CD4-positive, alpha-beta T cell treated with Interleukin-4 for 4 hours (primary cell): ENCODE measurements at places on chromosomes 6 and 20.
A peak's percentile ranks its signal among the peaks of the same experiment; 100 is the strongest.

- DNase-seq, result no peak
Observed at GRCh38 chr6:142702501-142703460, 242.2 kb downstream of the HIVEP2 start.

DNA sequence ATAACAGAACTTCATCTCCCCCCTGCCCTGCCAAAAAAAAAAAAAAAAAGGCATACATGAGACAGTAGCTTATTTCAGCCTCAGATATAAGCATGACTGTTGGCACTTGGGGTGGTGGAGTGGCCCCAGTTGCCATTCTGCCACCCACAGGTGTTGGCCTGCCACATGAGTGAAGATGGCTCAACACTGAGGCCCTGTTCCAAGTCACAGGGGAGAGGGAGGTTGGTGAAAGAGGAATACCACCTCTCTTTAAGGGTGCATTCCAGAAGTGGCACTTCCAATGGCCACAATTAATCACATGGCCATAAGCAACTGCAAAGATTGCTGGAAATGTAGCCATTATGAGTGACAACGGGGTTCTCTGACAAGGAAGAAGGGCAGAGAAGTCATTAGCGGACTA lies 61.9 kb upstream of the JARID2 start:
- no peak for DNase-seq

- DNase-seq, result peak; percentile 35
Observed at GRCh38 chr6:26472549-26473290, 15.0 kb downstream of the BTN2A1 start.

GRCh38 chr6:121694389-121694788 lies 258.9 kb downstream of the GJA1 start:
- no peak for DNase-seq

GRCh38 chr6:13998356-13998755 lies 73.6 kb downstream of the RNF182 start:
- DNase-seq, result no peak

DNA sequence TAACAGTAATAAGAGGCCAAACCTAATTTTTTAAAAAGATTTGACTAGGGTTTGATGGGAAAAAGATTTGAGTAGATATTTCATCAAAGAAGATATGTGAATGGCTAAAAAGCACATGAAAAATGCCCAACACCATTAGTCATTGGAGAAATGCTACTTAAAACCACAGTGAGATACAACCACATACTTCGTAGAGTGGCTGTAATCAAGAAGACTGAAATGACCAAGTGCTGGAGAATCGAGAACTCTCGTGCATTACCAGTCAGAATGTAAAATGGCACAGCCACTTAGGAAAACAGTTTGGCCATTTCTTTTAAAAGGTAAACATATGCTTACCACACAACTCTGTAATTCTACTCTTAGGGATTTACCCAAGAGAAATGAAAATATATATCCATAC lies 175.5 kb downstream of the EYA2 start:
- DNase-seq, result no peak

- no peak for DNase-seq
Observed at GRCh38 chr20:47765691-47766594, 19.3 kb downstream of the SULF2 start.

DNA sequence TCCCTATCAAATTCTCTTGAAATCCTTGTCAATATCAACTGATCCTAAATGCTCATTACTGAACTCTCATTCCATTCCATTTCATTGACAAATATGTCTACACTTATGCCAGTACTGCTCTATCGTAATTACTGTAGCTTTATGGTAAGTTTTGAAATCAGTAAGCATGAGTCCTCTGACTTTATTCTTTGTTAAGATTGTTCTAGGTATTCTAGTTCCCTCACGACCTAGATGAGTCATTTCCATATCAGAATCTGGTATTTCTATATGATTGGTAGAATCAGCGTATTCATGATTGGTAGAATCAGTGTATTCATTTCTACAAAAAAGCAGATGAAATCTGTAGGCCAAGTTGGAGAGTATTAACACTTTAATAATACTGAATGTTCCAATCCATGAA lies 318.6 kb upstream of the RUNX2 start:
- DNase-seq, result no peak

DNA sequence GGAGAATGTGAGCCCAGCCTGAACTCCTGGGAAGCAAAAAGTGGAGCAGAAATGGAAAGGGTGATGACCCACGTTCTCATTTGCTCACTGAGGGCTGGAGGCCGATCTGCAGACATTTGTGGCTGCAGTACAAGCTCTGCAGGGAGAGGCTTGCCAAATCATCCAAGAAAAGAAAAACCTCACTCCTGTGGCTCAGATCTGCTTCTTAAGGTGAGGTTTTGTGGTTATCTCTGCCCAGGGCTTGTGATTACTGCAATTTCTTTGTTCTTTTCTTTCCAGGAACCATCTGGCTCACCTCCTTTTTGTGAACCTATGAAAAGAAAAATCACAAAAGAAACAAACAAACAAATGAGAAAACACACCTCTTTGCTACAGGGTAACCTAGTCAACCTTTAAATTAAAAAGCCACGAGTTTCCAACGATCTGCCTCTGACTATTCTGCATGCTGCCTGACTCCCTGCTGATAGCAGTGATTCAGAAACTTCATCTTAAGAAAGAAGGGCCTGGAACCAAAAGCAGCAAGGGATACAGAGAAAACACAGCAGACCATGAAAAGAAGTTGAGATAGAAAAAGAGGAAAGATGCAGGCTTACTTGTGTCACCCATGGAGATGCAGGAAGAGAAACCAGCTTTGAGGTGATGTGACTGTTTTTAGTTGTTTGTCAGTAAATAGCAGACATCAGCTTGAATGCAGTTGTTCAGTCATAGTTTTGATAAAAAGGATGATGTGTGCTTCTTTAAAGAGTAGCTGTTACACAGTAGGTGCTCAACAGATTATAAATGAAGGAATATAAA lies 165.1 kb downstream of the LMBRD1 start:
- DNase-seq, result no peak

DNA sequence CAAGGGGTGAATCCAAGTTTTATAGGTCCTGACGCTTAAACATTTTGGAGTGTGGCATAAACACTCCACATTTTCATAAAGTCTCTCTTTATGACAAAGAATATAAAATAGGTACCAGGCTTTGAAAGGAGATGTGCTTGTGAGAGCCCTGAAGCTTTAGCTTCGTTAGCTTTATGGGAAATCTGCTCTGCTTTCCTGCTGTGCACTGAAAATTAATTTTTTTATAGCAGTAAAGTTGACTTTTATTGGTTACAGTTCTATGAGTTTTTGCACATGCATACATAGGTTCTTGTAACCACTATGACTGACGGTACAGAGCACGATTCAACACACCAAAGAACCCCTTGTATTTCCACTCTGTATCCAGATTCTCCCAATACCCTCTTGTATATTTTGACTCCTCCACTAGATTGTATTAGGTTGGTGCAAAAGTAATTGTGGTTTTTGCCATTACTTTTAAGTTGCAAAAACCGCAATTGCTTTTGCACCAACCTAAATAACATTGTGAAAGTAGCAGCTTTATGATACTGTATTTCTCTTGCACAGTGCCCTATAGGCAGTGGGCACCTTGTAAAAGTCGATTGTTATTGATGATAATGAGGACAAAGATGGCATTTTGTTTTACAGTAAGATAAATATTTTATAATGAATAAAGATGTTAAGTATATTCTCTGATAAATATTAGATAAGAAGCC lies 145.2 kb upstream of the AKIRIN2 start:
- no peak for DNase-seq

GRCh38 chr6:125952764-125953501 lies 3.6 kb upstream of the HINT3 start:
- no peak for DNase-seq

DNA sequence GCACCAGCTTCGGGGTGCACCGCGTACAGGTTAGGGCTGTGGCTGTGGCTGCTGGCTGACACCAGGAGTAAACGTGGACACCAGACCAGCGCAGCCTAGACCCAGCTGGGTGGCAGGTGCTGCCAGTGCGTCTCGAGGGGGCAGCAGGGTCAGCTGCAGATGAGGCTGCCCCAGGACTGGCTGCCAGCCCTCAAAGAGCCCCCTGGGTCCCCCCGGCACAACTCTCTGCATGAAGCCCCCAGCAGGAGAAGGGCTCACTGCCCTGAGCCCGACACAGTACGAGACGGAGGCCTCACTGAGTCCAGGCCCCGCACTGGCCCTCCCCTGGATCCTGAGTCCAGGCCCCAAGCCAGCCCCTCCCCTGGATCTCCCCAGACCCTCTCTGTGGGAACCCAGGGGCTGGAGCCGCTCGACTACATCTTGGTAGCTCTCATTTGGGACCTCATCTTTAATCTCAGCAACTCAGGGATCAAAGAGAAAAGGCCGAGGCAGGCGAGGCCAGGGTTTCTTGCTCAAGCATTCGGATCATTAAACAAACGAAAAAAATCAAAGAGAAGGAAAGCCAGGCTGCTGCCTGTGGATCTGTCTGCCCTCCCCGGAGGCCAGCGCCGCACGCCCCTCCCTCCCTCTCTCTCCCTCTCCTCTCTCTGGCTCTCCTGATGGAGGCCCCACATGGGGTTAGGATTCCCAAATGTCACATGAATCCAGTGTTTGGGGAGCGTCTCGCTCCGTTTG lies 7.0 kb upstream of the NKAIN4 start:
- no peak for DNase-seq

DNA sequence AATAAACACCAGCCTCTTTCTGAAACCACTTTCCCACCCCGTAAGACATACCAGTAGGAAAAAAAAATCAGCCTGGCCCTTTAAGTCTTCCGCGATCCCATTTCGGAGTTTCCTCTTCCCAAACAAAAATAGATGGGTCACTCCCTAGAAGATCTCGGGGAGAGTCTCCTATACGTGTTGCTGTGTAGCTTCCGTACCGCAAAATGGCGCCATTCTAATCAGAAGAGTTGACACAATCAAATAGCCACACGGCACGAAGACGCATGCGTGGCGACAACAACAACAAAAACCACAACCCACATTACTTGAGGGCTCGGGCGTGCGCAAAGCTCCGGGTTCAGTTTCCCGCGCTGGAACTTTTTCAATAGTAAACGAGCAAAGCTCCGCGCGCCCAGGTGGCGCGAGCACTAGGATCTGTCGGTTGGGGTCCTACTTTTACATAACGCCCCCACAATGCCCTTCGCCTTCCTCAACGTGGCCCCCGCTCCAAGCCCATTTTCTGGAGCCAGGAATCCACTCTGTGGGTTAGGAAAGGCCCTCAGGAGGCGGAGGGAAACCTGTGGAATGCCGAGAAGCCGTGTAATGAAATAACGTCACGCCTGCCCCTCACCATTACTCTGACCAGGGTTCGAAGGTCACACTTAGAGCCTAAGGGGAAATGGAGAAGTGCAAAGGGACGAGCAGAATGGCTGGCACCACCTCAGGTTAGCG lies at the start of gene GPANK1:
TSS of gene GPANK1 (minus strand) at position 208 of the 711 bp plus-strand sequence. CDS start 519 bp downstream, outside the sequence.
- DNase-seq, result peak; percentile 93

GRCh38 chr6:28803337-28803709 lies 120.5 kb downstream of the TRIM27 start:
- DNase-seq, result no peak

DNA sequence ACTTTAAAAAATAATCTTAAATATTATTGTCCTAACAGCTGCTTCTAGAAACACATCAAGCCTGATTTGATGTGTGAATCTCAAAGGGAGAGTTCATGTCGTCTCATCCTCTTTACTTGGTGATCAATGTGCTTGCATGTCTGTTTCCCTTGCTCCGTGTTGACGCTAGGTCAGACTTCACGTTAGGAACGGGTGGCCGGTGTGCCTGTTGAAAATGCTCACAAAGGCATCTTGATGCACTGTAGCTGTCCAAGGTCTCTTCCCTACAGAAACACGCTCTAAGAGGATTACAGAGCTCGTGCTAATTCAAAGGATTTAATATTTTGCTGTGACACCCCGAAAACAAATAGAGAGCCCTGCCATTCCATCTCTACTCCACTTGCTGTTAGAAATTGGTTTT lies 84.6 kb downstream of the ID4 start:
- no peak for DNase-seq

GRCh38 chr20:63950701-63951397 lies 5.4 kb downstream of the UCKL1 start:
- no peak for DNase-seq

- DNase-seq, result no peak
Observed at GRCh38 chr20:41007481-41007880, 21.1 kb upstream of the TOP1 start.

DNA sequence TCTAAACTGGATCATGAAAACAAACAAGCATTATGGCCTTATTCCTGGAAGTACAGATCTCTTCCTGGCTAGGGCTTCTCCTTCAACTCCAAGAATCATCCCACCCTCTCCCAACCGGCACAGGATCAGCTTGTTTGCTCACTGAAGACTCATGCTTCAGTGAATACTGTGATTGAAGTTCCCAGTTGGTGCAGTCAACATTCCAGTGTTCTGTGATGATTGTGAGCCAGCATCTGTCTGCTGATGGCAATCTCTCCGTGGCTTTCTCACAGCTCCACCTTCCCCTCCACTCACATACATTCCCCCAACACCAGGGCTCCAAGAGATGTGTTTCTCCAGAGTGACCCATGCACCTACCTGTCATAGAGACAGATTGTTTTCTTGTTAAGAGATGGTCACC lies 421.3 kb upstream of the BTBD3 start:
- no peak for DNase-seq

- DNase-seq, result peak; percentile 26
Observed at GRCh38 chr20:3813848-3814581, 6.3 kb upstream of the AP5S1 start.

DNA sequence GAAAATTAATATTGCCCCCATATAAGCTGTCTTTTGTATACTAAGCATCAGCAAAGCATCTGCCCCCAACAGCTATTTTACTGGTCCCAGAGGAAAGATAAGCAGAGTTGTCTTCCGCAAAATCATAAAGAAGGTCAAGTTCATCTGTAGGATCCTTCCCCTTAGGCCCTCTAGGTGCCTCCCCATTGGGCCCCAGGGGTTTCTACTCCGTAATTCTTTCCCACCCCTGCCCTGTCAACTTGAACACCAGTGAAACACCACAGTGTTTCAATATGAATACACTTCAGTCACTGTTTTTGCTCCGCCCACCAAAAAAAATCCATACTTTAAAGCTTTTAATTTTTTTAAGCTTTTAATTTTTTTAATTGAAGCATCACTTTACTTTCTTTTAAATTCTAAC lies 159.2 kb downstream of the ATXN1 start:
- DNase-seq, result no peak

GRCh38 chr6:94478133-94479005 lies 1059.0 kb upstream of the EPHA7 start:
- DNase-seq, result no peak

- peak; percentile 45 for DNase-seq
Observed at GRCh38 chr20:56392881-56393482, 537 bp downstream of the CSTF1 start.

DNA sequence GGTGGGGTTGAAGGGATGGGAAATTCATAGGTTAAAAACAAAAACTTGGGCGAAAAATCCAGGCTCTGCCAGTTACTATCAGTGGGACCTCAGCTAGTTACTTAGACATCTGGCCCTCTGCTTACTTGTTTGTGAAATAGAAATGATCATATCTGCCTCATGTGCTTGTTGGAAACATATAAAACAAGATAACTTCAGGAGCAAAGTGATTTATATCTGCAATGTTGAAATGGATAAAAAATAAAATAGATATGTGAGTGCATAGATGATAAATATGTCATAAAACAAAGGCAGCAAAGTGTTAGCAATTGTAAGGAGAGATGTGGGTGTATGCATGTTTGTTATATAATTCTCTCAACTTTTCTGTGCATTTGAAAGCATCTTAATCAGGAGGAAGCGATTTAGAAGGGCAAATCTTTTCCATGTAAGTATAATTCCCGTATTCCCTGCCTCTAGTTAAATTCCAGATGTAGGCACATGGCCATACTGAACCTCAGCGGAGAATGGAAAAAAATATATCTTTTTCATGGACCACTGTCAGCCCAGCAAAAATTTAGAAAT lies 579.0 kb upstream of the FLRT3 start:
- no peak for DNase-seq
